GM06990 (cell line): ENCODE measurements at places on chromosomes 1 and 21.
A peak's percentile ranks its signal among the peaks of the same experiment; 100 is the strongest.

DNA sequence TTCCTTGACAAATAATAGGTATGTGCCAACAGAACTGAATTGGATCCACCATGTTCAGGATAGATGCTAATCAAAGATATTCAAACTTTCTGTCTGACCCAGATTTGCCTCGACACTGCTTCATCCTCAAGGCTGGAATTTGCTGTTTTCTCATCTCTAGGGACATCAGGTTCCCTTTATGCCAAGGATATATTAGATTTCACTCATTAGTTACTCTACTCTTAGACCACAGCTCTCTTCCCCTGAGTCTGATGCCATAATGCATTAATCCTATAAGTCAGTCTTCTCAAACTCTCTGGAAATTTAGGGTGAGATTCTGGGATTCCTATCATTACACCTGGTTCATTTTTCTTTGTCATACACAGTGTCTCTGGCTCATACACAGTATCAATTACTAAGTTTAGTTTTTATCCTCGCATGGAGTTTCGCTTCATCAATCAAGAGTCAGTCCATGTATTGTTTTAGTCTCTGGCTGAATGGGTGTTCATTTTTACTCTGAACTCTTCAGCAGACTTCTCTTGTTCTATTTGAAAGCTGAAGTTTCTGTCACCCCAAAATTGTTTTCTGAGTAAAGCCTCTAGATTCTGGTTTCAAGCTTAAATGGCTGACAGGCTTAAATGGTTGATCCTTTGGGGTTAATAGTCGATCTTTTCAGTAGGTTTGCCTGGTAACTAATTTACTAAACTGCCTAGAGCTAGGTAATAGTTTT is 9.3 kb upstream of the DCAF6 start:
- peak; percentile 25 for DNase-seq

DNA sequence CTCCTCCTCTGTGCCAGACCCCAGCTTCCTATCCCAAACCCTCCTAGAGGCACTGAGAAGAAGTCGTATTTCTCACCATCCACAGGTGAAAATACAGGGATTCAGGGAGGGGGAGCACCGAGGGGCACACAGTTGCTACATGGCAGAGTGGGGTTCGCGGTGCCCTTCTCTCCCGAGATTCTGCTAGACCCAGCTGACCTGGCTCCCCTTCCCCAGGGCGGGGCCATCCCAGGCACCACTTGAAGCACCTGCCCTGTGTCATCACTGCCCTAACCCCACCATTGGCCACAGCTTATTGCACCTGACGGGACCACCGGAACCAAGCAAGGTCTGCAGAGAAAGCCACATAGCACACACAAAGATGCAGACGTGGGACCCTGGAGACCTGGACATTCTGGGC is 30.5 kb downstream of the SDC3 start:
- no peak for DNase-seq

GRCh38 chr1:210070531-210070930 is 132.5 kb downstream of the SYT14 start:
- no peak for DNase-seq

DNA sequence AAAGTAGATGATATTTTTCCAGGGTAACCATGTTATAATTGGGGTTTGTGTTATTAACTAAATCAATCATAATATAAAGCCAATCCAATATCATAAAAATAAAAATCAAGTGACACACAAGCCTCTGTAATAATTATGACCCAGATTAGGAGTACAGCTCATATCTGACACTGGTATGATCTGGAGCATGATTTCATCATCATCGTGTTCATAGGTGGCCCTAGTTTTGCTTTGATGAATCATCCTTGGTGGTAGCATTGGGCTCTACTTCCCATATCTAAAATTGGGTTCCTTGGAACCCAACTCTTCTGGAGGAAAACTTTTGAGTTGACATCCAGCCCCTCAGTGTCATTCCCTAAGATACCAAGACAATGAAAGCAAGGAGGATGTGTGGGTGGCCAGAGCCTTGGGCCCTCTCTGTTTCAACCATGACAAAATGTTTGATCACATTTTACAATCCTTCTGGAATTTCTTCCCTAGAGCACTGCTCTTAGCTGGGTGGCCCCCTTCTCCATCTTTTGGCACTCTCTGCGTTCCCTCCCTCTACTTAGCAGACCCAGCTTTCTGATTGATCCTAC is 37.0 kb upstream of the ENAH start:
- DNase-seq, result no peak

GRCh38 chr1:203131548-203132200 is 4.1 kb downstream of the ADORA1 start:
- DNase-seq, result no peak

DNA sequence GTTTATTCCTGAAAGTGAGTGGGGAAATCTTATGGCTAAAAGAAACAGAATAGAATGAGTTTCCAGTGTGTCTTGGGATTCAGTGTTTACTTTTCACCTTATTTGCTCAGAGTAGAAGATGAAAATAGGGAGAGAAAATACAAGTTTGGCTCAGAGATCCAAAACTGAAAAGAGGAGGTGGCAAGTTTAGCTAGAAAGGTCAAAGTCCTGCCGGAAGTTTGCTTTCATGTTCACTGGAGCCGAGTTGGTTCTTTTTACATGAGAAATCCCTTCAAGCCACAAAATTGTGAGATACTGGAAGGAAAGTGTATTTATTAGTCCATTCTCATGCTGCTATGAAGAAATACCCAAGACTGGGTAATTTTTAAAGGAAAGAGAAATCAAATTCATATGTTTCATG is 604.6 kb downstream of the MRPL39 start:
- no peak for DNase-seq

GRCh38 chr1:114089502-114090138 is 64.0 kb downstream of the SYT6 start:
- no peak for DNase-seq

- DNase-seq, result peak; percentile 45
Observed at GRCh38 chr1:116909512-116910378, at the start of gene PTGFRN. Gene PTGFRN, plus strand, starts transcription at chr1:116909916. Its CDS starts 288 bp downstream, at chr1:116910204.

DNA sequence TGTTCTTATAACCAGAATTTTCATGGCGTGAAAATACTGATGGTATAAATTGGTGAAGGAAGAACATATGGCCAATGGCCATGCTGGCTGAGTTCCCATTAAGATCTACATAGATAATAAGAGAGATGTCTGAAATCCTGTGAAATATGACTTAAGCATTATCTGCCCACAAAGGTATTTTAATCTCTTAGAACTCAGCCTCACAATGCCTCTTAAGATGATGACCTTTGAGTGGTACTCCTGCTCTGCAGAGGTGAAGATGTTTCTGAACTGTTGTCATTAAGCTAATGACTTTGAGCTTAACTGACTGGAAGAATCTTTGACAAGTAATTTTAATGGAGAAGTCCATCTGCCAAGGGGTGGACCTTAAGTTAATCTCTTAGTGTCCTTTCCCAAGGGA is 148.7 kb downstream of the ZNF326 start:
- DNase-seq, result no peak

GRCh38 chr1:65791396-65791795 is 1.3 kb upstream of the PDE4B start:
- DNase-seq, result no peak

DNA sequence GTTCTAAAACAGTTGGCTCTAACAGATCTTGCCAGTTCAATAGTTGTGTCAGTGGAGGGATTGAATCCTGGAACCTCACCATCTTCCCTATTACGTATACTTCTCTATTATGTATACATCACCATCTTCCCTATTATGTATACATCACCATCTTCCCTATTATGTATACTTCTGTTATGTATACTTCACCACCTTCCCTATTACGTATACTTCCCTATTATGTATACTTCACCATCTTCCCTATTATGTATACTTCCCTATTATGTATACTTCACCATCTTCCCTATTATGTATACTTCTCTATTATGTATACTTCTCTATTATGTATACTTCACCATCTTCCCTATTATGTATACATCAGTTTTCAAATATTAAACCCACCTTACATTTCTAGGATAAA is 34.4 kb upstream of the HP1BP3 start:
- no peak for DNase-seq

DNA sequence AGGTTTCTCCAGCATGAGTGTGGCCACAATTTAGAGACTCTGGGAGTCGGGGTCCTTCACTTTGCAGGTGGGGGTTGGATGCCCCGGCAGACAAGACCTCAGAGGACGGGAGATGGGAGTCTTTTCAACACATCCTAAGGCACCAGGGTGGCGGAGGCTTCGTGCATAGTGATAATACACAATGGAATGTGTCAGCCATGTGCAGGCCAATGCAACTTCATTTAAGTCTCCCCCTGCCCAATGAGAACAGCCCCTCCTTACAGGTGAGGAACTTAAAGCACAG is 75.9 kb upstream of the IFFO2 start:
- no peak for DNase-seq

DNA sequence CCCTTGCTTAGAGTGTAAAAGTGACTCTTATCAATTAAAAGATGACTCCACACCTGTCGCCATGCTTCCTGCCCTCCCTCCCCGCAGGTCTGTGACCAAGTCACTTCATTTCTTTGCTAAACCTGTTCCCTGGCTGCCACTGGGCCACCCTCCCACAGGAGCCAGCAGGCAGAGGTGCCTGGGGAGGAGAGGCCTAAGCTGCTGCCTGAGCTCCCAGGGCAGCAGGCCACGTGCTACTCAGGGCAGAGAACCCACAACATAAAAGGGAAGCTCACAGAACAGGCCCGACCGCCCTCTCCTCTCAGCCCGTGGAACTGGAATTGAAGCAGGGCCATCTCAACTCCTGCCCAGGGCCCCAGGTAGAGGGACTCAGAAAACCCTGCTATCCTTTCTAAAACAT is 4.9 kb downstream of the C1orf198 start:
- no peak for DNase-seq

DNA sequence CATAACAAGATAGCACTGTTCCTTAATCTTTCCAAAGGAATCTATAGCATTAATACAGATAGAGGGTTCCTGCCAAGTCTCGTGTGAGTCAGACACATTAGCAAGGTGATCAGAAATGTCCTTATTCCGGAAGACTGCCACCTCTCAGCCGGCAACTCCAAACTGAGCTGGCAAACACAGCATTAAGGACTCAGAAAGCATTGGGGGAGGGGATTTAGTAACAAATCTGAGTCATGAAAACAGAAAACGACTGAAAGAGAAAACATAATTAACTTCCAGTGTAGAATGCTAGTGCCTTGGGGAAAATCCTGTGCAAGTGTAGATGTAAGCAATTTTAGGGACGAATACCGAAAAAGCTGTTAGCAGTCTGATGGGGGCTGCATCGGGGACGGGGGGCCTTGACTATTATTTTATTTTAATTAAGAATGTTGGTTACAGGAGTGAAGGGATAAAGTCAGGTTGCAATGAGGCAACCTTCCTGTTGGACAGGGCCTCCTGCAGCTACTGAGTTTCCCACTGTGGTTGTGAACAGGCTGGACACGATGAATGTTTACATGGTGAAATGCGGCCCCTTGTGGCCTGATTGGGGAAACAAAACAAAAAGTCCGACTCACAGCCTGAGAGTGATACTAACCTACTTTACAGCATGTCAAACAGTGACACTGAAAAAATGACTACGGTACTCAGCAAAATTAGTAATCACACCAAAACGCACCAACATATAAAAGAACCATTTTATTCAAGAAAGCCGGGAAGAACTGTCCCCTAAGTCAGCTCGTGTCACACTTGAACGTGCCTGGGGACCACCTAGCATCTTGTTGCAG is 20.7 kb downstream of the MIS18A start:
- no peak for DNase-seq

DNA sequence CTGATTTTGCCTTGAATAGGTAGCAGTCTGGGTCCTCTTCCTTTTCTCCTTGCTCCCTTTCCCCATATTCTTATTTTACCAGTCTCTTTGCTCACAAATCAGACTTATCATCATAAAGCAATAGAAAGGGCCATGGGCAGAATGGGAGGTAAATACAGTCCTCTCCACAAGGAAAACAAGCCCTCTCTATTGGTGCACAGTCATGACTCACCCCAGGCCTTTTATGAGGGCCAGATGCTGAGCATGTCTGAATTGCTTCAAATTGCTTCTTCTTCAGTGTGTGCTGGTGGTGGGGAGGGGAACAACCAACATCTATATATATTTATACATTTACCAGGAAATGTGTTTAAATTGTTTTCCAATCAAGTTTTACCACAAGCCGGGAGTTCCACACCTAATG is 75.2 kb downstream of the GFI1 start:
- no peak for DNase-seq

DNA sequence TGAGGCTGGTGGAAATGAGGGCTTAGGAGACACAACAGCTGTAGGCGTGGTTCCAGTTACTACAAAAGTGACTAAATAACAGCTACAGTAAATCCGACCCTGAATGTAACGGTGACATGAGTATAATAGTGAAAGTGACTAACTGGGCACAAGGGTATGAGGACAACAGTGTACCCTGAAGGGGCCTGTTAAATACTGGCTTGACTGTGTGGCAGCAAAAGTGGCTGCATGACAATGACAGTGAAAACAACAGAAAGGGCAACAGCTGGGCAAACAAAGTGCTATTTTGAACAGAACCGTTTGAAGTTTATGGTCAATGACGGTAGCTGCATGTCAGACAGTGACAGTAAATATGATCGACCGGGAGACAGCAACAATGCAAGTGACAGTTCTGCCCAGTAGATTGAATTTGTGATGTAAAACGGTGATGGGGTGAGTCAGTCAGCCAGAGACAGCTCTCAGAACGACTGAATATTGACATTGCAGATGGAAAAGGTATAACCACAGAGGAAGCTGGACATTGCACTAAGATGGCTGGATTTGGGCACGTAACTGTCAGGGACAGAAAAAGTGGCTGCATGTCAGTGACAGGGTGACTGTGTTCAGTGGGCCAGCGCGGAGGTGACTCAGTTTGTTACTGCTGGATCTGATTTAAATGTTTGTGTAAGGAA is 1.2 kb upstream of the ZBTB40 start:
- no peak for DNase-seq

- DNase-seq, result no peak
Observed at GRCh38 chr21:25995278-25995677, 175.3 kb downstream of the APP start.

DNA sequence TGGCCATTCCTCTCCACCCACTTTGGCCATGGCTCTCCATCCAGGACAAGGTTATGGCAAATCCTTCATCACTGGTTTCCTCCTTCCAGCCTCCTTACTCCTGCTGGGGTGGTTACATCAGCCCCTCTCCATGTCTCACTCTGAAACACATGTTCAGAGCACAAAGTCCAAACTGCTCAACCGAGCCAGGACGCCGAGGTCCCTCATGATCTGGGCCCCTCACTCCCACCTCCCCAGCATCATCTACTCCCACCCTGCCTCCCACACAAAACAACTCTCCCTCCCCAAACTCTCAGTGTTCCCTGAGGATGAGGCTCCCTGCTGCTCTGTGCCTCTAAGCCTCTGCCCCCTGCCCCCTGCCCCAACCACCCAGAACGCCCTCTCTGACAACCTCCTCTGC is 33.3 kb upstream of the ZBTB40 start:
- no peak for DNase-seq

DNA sequence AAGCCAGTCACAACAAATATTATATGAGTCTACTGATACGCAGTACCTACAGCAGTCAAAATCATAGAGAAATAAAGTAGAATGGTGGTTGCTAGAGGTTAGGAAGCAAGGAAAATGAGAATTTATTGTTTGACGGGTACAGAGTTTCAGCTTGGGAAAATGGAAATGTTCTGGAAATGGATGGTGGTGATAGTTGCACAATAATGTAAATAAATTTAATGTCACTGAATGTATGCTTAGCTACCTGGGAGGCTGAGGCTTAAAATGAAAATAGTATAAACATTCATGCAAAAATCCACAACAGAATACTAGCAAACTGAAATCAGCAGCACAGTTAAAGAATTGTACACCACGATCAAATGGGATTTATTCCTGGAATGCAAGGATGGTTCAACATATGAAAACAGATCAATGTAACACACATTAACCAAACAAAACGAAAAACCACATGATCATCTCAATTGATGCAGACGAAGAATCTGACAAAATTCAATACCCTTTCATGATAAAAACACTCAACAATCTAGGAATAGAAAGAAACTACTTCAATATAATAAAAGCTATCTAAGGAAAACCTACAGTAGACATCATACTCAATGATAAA is 10.7 kb downstream of the TUT4 start:
- no peak for DNase-seq
